Head of caudate nucleus (tissue), 42 donors: ENCODE measurements at places on chromosomes 7 and 10.

DNA sequence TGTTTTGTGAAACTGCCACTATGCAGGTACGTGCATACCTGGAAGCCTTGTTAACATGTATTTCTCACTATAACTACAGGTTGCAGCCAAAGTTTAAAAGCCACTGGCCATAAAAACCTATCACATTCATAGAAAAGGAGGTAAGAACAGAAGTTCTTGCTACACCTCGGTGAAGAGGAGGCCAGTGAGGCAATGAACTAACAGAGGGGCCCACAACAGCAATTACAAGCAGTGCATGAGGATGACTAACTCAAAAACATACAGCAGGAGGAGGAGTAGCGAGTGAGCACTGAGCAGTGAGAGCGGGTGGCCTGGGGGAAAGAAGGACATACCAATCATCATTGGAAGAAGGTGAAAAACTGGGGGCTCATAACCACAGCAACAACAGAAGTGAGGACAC, 51.6 kb downstream of the NUDCD3 start:
- DNase-seq: no peak

- no peak for DNase-seq
Measured at GRCh38 chr7:127812540-127812939, 160.5 kb downstream of the SND1 start.

DNA sequence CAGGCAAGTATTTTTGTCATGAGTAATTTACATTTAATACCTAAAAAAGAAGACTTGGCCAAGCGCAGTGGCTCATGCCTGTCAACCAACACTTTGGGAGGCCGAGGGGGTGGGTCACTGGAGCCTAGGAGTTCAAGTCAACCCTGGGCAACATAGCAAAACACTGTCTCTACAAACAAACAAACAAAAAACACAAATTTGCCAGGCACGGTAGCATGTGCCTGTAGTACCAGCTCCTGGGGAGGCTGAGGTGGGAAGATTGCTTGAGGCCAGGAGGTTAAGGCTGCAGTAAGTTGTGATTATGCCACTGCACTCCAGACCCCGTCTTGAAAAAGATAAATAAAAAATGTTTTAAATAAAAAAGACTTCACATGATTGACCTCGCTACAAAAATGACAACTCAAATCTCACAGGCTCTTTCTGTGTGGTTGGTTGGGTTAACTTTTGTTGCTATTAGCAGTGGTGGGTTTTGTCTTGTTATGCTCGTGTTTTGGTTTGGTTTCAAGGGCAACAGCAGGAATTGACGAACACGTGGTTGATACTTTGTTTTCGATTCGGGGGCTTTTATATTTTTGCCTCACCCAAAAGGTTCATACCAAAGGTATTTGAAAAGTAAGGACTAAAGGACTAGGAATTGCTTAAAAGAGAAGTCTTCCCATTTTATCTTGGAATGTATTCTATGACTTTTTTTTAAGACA, 227.2 kb upstream of the MKLN1 start:
- DNase-seq: no peak

GRCh38 chr7:28726555-28726954, 231.6 kb downstream of the TRIL start:
- DNase-seq: no peak

GRCh38 chr10:45657033-45657926, 15.3 kb downstream of the ZFAND4 start:
- DNase-seq: no peak

- peak; percentile 7 for DNase-seq
Measured at GRCh38 chr10:92990615-92991014, 70.0 kb upstream of the CYP26C1 start.

- DNase-seq: no peak
Measured at GRCh38 chr10:89888321-89889070, 187.1 kb downstream of the KIF20B start.

- no peak for DNase-seq
Measured at GRCh38 chr7:108605559-108606201, 36.0 kb downstream of the DNAJB9 start.

DNA sequence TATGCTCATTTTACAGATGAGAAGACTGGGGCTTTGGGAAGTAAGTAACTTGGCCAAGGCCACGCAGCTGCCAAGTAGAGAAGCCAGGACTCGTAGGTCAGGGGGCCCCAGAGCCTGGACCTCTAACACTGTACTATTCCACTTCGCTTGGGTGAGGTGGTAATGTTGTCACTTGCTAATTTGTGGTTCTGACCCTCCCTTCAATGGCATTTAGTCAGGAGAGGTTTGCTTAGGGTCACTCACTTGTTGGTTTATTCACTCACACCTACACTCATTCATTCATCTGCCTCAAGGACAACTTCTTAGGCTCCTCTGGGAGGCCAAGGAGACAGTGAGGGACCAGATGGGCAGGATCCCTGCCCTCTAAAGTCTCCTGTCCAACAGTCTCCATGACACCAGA, 21.3 kb downstream of the BTBD16 start:
- no peak for DNase-seq
